ENCODE measurements at places on chromosomes 6 and 20.
A peak's percentile ranks its signal among the peaks of the same experiment; 100 is the strongest.

DNA sequence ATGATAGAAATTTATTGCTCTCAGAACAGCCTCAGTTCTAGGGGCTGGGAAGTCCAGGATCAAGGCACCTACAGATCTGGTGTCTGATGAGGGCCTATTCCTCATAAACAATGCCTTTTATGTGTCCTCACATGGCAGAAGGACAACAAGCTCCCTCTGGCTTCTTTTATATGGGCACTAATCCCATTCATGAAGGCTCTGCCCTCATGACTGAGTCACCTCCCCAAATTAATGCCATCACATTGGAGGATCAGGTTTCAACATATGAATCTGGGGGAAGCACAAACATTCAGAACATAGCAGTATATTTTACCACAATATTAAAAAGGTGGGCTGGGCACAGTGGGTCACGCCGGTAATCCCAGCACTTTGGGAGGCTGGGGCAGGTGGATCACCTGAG is 58.5 kb upstream of the CCN6 start:
- DNase-seq, result no peak

DNA sequence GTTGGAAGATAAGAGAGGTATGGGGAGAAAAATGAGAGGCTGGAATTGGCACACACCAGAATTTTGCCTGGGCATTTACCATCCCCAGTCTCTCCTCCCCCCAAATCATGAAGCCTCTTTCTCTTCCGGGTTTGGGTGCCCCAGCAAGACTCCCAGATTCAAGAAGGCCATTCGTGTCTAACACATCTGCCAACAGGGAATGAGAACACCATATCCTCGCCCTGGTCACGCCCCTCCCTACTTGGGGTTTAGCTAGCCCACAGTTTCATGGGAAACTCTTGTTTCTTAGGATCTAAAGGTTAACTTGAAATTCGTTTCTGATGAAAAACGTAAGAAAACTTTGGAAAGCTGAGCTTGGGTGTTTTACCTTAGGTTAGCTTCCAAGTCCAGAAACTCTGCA is 105.5 kb upstream of the TMEM170B start:
- no peak for DNase-seq

DNA sequence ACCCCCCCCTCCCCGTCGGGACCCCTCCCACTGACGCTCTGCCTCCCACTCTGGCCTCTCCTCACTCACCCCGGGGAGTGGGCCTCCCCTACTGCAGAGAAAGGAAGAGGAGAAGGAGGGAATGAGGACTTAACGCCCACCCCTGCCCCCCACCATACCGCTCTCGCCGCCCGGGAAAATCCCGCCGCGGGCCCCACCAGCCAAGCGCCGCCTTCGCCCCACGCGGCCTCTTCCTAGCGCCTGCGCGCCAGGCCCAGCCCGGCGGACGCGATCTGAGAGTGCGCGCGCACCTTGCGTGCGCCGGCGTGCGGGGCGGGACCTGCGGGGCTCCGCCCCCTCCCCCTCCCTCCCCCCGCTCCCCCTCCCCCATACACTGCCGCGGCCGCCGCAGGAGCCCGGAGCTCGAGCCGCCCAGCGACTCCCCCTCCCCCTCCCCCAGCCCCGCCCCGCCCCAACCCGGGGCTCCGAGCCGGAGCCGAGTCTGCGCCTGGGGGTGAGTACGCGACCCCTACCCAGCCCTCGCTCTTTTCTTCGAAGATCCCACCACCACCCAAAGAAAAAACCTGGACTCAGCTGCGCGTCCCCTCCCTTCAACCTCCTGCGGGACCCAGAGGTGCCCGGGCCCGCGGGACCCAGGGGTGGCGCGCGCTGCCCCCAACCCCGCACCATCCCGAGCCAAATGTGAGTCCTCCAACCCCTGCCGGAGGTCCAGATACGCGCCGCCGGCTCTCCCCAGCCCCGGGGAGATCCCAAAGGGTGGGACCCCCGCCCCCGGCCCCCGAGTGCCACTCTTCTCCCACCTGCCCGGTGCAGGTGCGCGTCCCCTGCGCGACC is at the start of the genes MRPL14 and TMEM63B:
Gene MRPL14, minus strand, starts transcription at position 267 of the 834 bp plus-strand sequence. CDS start 10,841 bp downstream, outside the sequence.
Gene TMEM63B, plus strand, starts transcription at position 369 of the 834 bp plus-strand sequence. CDS start 7,031 bp downstream, outside the sequence.
- DNase-seq, result peak; percentile 87

DNA sequence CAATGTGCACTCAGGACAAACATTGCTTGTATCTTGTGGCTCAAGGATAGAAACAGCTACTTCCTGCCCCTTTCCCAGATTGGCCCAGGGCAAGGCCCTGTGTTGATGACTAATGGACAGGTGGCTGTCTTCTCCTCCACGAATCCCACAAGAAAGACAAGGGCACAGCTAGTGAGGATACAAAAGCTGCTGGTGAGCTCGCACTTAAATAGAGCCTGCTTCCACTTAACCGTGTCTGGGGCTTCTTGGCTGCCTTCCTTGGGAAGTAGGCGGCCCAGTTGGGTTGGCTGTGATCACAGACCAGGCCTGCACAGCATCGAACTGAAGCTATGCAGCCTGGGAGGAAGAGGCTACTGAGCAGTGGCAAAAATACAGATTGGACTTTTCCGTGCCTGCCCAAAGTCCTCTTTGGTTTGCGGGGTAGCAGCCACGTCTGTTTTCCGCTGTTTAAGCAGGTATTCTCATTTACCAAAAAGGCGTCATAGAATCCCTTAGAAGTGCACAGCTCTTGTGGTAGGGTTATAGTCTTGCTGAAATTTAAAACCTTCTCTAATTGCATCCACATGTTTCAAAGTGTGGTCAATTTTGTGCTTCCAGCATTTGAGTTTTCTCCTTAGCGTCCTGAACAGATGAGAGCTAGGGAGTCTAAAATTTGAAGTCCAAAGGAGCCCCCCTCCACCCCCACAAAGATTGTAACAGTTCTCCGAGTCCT is 23.0 kb upstream of the NAA20 start:
- no peak for DNase-seq

DNA sequence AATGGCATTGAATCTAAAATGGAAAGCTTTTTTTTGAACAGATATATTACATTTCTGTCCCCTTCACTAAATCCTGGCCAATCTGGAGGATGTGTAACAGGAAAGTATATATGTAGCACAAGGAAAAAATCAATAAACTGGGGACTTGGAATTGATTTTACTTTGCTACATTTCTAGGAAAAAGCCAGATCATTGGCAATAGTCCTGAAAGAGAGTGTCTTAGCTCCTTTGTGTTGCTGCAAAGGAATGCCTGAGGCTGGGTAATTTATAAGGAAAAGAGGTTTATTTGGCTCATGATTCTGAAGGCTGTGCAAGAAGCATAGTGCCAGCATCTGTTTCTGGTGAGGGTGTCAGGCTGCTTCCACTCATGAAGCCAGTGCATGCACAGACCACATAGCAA is 574.9 kb downstream of the HTR1B start:
- no peak for DNase-seq

DNA sequence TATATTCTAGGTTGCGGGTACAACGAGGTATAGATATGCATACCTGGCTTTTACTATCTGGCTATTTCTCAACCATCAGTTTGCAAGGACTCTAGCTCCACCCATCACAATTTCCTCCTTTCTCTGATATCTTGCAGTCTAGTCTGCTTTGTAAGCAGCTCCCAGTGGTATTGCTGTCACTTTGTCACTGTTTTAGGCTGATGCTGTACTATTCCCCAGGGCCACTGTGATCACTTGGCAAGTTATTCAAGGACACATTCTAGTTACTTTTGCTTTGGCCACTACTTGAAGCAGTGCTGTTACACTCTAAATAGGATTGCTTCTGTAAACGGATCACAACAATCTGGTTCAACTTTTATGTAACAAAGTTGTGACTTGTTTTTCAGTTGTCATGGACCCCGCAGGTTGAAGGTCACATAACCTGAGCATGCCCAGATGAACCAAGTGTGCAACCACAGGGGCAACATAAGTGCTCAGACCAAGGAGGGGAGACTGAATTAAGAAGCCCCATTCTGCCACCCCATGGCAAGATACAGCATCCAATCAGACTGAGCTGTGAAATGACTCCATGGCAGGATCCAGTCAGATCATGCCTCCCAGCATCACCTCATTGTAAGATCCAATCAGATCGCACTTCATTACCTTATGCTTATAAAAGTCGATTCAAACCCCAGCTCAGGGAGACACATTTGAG is 588.4 kb upstream of the CITED2 start:
- DNase-seq, result peak; percentile 67

- DNase-seq, result no peak
Observed at GRCh38 chr6:138736640-138737039, 36.9 kb upstream of the CCDC28A start.

DNA sequence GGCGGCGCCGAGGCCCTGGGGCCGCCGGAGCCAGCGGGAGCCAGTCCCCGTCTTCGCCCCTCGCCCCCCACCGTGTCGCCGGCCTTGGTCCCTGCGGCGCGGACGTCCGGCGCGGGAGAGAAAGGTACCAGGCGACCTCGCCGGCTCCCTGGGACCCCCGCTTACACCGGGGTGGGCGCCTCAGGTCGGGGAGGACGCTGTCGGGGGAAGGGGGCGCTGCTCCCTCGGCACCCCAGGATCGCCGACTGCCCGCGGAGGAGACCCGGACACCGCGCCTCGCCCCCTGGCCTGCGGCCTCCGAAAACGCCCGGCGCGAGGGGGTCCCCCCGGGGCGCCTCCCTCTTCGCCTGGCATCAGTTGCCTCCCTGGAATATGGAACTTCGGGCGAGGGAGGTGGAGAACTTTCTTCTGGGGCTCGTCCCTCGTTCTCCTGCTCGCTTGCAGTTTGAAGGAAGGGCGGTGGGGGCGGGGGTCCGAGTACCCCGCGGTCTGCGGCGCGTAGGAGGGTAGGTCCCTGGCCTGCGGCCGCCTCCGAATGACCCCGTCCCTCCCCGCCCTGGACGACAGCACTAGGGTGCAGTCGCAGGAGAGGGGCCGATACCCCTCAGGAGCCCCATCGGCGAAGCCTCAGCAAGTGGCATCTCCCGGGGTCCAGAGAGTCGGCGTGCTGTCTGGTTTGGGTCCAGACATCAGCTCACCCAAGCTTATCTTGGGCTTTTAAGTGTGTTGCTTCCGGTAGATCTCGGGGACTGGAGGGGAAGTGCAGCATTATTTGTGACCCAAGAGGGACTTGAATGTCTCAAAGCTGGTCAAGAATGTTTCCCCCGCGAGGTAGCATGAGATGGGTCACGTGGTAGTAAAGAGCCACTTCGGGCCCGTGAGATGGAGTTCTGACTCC is 549 bp downstream of the ANKRD6 start:
- peak; percentile 76 for DNase-seq

- DNase-seq, result peak; percentile 62
Observed at GRCh38 chr20:38242848-38243708, 17.5 kb downstream of the KIAA1755 start.

GRCh38 chr6:89402776-89403175 is 9.3 kb downstream of the RRAGD start:
- no peak for DNase-seq

DNA sequence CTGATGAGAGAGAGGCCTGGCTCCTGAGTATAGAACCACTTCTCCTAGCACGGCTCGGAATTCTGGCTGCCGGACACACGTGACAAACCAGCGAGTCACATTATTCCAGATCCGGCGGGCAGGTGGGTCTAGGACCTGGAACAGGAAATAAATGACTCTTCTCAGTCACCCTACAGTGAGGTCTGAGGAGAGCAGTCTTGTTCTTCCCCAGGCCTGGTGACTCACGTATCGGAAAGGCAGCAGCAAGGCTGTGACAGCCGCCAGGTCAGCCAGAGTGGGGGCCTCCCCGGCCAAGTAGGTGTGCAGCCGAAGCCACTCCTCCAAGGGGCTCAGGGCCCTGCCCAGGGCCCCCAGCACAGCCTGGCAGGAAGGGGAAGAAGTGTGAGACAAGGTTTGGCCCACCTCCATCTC is 2.8 kb downstream of the VARS1 start:
- no peak for DNase-seq

- peak; percentile 25 for DNase-seq
Observed at GRCh38 chr6:141562186-141562811, 570.4 kb upstream of the GJE1 start.

GRCh38 chr6:150298030-150298380 is 70.8 kb upstream of the IYD start:
- DNase-seq, result no peak

- no peak for DNase-seq
Observed at GRCh38 chr6:44029444-44030185, 97.6 kb downstream of the MRPL14 start.

DNA sequence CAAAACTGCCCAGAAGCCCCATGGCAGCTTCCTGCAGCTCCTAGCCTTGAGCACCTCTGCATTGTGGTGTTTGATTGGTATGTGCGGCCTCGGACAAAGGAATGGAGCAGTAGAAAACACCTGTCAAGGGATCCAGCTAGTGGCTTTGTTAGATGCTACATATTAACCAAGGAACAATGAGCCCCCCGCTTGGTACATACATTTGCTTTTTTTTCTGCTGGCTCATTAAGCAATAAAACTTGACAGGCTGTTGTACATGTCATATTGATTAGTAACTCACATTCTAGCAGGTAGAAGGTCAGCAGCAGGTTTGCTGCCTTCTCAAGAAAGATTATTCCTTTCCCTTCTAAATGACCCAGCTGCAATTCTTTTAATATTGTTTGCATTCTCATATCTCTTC is 937 bp downstream of the SPACA1 start:
- no peak for DNase-seq

DNA sequence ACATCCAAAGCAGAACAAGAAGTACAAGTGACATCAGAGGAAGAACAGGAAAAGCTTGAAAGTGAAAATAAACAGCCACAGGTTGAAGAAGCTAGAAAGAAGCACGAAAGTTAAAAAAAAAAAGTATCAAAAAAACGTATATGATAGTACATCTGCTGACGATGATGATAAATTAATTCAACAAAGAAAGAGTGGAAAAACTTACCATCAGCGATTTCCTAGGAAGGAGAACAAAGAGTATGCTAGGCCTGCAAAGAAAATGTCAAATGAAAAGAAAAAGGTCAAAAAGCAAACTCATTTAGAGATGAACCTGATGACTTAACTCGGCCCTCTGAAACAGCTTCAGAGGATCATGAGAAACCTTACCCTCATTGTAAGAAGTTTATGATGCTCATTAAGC is 3.7 kb downstream of the SAYSD1 start:
- DNase-seq, result no peak

DNA sequence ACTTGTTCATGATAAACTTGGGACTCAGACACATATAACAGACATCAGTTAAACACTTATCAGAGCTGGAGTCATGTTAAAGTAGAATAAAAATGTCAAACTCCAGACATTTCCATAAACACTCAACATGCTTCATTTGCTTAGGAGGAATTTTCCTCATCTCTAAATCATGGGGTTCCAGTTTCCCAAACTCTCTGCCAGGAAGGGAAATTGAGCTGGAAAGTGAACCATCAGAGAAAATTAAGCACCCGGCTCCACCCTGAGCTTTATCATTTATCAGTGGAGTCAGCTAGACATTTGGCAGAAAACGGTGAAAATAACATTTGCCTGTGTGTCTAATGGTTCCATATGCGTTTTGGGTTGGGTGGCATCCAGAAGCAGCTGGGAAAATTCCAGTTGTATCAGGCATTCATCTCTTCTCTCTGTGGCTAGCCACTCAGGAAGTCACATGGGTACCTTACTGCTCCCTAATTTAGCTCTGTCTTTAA is 25.3 kb upstream of the ZNFX1 start:
- DNase-seq, result no peak
